Right lobe of liver (tissue), 6 donors: ENCODE measurements at places on chromosomes 16 and 17. TPM values are rescaled to one million over a fixed set of nuclear protein-coding genes. Genes with fewer than 3 reads are reported as not detected.

Gene TOX3
- 3.7 TPM for total RNA-seq

Gene GPATCH8
- 13.3 TPM for total RNA-seq

Gene P2RX1
- total RNA-seq = 0.55 TPM

Gene CYGB
- total RNA-seq = 3.0 TPM

Gene GUCY2D
- not detected for total RNA-seq

Gene SOX9
- total RNA-seq = 1.6 TPM

Gene NLRC5
- total RNA-seq = 12.1 TPM

Gene NPIPA2
- total RNA-seq = not detected

GRCh38 chr17:45742251-45742650 is 41.9 kb upstream of the CRHR1 start:
- no peaks in the 10 kb centered on the region for H3K27me3 ChIP-seq
- DNase-seq = no peak
- no peak overlapping the region for H3K4me3 ChIP-seq
- no peak overlapping the region for H3K27ac ChIP-seq
- H3K36me3 ChIP-seq = no peaks in the 10 kb centered on the region
- H3K4me1 ChIP-seq = no peaks in the 10 kb centered on the region

DNA sequence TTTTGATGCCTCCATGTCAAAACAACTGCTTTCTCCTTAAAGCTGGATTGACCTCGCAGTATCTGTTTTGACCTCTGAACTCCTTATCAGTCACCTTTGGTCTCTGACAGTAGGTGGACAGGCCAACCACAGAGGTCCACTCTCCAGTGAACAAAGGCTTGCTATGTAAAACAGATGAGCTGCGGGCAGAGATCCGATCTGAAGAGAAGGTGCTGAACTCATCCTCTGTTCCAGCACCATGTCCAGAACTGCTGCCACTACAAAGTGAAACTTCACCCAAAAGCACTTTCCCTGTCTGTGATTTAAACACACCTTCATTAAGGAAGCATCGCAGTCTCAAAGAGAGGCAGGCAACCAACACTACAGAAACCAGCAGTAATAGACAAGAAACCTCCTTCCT is 117.3 kb upstream of the CORO6 start:
- H3K36me3 ChIP-seq = no peaks in the 10 kb centered on the region
- no peaks in the 10 kb centered on the region for H3K4me1 ChIP-seq
- H3K4me3 ChIP-seq = no peak overlapping the region

DNA sequence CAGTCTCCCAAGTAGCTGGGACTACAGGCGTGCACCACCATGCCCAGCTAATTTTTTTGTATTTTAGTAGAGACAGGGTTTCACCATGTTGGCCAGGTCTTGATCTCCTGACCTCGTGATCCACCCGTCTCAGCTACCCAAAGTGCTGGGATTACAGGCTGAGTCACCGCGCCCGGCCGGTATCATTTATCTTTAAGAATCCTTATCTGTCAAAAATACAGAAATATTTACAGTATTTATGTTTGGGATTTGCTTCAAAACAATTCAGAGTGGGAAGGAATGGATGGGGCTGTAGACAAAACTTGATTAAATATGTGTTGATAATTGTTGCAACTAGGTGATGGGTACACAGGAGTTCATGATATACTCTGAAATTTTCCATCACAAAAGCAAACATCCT is 2.9 kb downstream of the BECN1 start:
- peaks cover 9% of the 10 kb centered on the region for H3K4me1 ChIP-seq
- DNase-seq = no peak
- H3K27ac ChIP-seq = no peak overlapping the region
- no peak overlapping the region for H3K4me3 ChIP-seq

GRCh38 chr17:29867643-29868181 is 62.3 kb downstream of the SSH2 start:
- H3K36me3 ChIP-seq = no peaks in the 10 kb centered on the region
- H3K27ac ChIP-seq = no peak overlapping the region
- no peak for DNase-seq
- H3K4me1 ChIP-seq = no peaks in the 10 kb centered on the region
- no peak overlapping the region for H3K4me3 ChIP-seq

DNA sequence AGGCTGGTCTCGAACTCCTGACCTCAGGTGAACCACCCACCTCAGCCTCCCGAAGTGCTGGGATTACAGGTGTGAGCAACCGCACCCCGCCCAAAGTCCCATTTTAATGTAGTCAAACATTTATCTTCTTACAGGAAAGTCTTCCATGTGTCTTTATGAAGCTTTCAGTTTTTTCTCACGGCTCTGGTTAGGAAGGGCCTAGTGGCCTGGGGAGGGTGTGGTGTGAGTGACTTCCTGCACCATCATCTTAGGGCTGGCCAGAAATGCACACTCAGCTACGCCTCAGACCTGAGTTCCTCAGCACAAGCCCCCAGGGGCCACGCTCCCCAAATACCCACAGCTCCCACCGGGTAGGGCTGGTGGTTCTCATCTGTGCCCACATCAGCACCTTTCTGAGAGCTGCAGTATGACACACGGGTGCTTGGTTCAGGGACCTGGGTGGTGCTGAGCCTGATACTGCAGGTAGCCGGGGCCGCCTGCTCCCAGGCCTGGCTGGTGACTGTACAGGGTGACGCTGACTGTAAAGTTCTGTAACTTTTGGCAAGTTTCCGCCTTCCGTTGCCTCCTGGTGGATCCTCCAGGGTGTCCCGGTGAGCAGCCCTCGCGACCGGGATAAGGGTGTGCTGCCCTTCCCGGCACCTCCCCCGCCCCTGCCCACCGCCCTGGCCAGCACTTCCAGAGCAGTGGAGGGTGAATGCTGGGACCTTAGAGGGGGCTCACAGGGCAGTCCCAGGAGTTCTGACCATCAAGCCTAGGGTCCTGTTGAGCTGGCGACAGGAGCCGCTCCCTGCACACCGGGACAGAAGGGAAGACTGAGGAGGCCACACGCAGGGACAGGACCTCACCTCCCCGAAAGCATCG is 52.5 kb downstream of the ZNF778 start:
- no peaks in the 10 kb centered on the region for H3K27me3 ChIP-seq
- H3K4me1 ChIP-seq = no peaks in the 10 kb centered on the region
- H3K27ac ChIP-seq = no peak overlapping the region
- DNase-seq = no peak
- H3K36me3 ChIP-seq = no peaks in the 10 kb centered on the region

- peaks cover 4% of the 10 kb centered on the region for H3K4me1 ChIP-seq
- no peaks in the 10 kb centered on the region for H3K27me3 ChIP-seq
- H3K27ac ChIP-seq = peak overlapping the region; percentile 74
- no peak overlapping the region for H3K4me3 ChIP-seq
Measured at GRCh38 chr17:73797594-73798110, 153.4 kb upstream of the SDK2 start.

DNA sequence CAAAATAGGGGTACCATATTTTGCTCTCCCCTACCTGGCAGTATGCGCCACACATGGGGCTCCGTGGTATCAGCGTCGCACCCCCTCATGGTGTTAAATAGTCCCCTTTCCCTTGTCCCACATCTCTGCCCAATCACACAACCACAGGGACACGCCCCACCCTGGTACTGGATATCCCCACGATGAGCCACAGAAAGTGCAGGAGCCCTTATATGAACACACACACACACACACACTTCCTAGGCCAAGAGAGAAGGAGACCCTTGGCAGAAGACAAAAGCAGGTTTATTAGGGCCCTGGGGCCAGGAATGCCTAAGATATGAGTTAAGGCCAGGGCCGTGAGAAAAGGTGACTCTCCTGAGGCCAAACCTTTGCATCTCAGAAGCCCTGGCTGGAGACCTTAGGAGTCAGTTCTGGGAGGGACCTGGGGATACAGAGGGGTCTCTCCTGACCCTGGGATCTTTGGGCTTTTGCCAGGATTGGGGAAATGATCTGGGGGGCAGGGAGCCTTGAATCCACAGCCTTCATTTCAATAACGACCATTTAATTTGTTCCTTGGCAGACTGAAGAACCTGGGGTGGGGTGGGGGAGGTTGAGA is 11.6 kb downstream of the COPZ2 start:
- no peaks in the 10 kb centered on the region for H3K27me3 ChIP-seq
- no peak for DNase-seq

GRCh38 chr16:20803192-20803560 is 3.1 kb downstream of the ERI2 start:
- no peaks in the 10 kb centered on the region for H3K4me1 ChIP-seq
- peaks cover 4% of the 10 kb centered on the region for H3K36me3 ChIP-seq
- no peaks in the 10 kb centered on the region for H3K27me3 ChIP-seq
- no peak for DNase-seq
- peak overlapping the region; percentile 53 for H3K27ac ChIP-seq

DNA sequence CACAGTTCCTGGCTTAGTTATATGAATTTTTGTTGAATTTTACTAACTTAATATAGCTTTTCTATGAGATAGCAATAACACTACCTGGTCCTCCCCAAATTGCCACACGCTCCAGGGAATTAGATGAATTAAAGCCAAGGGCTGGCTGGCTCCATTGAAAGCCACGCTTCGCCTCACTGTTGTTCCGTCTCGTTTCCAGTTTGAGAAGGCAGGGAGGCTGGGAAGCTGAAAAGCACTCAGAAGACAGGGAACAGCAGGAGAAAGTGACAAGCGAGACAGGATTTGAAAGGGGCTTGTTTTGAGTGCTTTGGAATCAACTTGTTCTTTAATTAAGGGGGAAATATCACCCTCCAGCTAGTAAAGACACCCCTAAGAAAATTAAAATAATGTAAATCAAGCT is 425.3 kb downstream of the CA10 start:
- no peaks in the 10 kb centered on the region for H3K27me3 ChIP-seq
- H3K4me3 ChIP-seq = no peak overlapping the region
- DNase-seq = no peak
- H3K27ac ChIP-seq = no peak overlapping the region
- H3K4me1 ChIP-seq = no peaks in the 10 kb centered on the region

- no peak for DNase-seq
- H3K36me3 ChIP-seq = no peaks in the 10 kb centered on the region
- peaks cover 12% of the 10 kb centered on the region for H3K4me1 ChIP-seq
- no peak overlapping the region for H3K27ac ChIP-seq
Measured at GRCh38 chr16:81560979-81561657, 116.5 kb downstream of the CMIP start.

DNA sequence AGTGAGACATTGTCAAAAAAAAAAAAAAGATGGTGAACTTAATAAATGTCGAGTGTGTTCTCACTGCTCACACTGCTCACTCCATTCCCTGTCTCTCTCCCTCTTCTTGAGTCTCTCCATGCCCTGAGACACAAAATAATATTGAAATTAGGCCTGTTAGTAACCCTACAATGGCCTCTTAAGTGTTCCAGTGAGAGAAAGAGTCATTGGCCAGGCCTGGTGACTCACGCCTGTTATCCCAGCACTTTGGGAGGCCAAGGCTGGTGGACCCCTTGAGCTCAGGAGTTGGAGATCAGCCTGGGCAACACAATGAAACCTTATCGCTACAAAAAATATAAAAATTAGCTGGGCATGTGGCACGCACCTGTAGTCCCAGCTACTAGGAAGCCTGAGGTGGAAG is 16.2 kb upstream of the CSF3 start:
- no peak overlapping the region for H3K4me3 ChIP-seq
- DNase-seq = no peak
- no peak overlapping the region for H3K27ac ChIP-seq
- peaks cover 4% of the 10 kb centered on the region for H3K4me1 ChIP-seq

DNA sequence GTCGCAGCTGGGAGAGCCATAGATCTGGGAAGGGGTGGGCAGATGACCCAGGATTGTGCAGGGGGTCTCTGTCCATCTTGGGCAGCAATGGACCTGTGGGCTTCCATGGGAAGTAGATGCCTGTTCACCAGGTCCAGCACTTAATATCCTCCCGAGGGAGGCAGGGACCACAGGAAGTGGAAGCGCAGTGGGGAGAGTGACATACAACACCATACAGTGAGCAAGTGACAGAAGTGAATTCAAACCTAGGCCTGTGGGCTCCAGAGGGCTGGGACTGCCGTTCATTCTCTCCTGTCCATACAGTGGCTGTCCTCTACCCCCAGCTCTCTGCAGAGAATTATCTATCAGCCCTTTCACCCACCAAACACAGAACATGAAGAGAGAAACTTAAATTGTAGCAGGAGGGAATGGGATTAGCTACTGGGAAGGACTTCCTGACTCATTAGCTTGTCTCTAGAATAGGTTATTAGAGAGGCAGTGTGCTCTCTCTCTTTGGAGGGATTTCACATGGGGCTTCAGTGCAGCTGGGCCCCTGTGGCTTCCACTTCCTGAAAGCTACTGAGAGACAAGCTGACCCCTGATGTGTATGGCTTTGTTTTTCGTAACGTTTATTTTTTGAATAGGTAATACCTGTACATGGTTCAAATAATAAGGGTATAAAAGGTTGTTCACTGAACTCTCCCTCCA is 13.1 kb upstream of the SEZ6 start:
- no peak overlapping the region for H3K27ac ChIP-seq
- H3K36me3 ChIP-seq = no peaks in the 10 kb centered on the region
- no peak for DNase-seq

- H3K4me3 ChIP-seq = no peak overlapping the region
- H3K4me1 ChIP-seq = no peaks in the 10 kb centered on the region
- no peak for DNase-seq
- H3K36me3 ChIP-seq = peaks cover 13% of the 10 kb centered on the region
- H3K27me3 ChIP-seq = no peaks in the 10 kb centered on the region
- H3K27ac ChIP-seq = no peak overlapping the region
Measured at GRCh38 chr17:58358408-58359172, 6.6 kb upstream of the SUPT4H1 start.

DNA sequence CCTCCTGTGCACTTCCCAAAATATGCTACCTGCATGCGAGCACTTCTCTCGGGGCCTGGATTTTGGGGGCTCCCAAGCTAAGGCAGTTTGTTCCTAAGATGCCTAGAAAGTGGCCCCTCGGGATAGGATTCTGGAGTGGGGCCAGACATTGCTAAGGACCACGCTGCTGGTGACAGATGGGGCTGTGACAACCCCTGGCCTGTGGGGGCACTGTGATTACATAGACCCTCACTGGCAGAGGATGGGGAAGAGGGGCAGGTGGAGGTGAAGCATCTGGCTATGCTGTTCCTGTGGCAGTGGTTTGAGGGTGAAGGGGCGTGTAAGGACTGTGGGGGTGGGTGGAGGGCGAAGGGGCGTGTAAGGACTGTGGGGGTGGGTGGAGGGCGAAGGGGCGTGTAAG is 128.4 kb downstream of the ENGASE start:
- H3K4me3 ChIP-seq = no peak overlapping the region
- no peaks in the 10 kb centered on the region for H3K36me3 ChIP-seq
- H3K27me3 ChIP-seq = no peaks in the 10 kb centered on the region
- DNase-seq = no peak
